Natural killer cell (primary cell): ENCODE measurements at places on chromosomes 11 and 22.

DNA sequence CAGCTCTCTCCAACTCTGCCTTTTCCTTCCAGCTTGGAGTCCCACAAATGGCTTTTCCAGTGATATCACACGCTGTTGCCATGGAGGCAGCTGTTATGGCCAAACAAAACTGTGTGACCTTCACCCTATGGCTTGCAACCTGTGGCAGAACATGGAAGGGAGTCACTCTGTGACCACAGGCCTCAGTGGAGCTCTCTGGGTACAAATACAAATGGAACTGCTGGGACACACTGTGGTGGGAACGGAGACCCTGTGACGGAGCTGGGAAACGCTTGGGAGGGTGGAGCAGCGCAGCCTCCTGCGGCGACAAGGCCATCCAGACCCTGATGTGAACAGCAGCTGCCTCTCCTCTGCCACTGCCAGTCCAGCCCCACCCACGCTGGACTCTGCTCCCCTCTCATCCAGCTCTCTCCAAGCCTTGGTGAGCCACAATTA lies 162.5 kb downstream of the ETS1 start:
- no peak for DNase-seq

DNA sequence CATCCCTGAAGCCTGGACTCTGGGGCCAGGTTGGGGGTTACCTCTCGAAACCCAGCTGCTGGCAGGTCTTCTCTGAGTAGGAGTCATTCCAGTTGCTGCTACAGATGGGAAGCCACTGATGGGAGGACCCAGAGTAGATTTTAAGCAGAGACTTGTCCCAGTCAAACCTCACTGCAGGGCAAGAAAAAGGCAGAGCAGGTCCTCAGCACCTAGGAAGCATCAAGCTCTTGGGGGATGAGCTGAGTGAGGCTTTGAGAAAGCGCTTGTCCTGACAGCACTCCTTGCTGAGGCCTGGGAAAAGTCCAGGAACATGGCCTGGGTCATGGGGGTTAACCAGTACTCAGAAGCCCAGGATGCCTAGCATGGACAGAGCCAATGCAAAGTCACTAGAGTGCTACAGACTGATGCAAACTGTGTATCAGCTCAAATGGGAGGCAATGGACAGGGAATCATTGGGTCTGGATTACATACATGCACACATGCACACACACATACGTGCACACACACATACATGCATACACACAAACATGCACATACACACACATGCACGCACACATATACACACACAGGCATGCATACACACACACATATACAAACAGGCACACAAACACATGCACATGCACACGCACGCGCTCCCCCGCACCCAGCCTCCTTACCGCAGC lies 15.3 kb downstream of the TMPRSS13 start:
- DNase-seq: no peak

DNA sequence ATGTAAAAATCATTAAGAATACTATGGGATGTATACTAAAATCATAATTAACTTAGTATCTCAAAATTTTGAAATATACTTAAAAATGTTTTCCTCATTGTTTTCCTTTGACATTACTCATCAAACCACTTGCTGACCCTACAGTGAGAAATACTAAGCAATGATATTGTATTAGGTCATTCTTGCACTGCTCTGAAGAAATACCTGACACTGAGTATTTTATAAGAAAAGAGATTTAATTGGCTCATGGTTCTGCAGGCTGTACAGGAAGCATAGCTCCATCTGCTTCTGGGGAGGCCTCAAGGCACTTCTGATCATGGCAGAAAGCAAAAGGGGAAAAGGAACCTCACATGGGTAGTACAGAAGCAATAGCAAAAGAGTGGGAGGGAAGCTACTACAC lies 950.9 kb upstream of the CHORDC1 start:
- DNase-seq: no peak

DNA sequence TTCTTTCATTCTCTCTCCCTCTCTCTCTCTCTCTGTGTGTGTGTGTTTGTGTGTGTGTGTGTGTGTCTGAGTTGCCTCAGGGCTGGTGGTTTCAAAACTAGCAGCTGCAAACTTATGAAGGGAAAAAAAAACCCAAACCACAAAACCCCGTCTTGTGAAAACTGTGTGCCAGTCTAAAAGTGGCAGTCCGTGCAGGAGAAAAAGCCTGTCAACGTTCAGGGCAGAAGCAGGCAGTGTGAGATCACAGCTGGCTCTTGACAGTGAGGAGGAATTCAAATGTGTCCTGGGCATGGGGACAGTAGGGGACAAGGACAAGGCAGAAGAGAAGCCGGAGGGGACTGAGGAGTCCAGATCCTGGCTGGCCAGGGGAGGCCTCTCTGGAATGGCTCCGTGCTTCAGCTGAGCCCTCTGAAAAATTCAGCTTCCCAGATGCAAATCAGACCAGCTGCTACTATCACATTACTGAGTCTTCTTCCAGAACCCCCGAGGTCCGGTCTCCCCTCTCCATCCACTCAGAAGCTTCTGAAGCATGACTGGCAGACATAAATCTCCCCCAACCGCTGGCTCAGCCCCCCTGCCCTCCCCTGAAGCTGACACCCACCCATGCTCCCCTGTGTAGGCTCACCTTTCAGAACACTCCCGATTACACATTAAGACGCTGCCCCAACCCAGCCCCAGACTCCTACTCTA lies 31.9 kb downstream of the FLI1 start:
- peak; percentile 54 for DNase-seq

DNA sequence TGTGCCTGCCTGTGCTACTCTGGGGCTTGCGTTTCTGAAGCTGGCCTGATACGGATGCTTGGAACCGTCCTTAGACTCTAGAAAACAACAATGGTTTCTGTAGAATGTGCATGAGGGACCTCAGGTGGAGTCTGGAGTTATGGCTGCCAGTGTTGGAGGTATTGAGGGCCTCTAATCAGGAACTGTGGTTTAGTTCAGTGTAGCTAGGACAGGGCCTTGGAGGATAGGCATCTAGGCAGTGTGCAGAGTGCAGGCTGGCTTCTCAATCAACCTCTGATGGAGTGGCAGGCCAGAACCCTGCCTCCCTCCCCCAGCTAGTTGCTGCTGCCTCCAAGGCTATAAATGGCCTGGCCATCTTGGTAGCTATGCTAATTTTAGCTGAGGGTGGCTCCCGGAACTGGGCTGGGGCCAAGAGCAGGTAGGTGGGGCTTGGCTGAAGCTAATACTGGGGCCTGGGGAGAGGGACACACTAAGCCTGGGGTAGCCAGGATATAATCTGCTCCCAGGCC lies 4.0 kb downstream of the STIM1 start:
- no peak for DNase-seq

DNA sequence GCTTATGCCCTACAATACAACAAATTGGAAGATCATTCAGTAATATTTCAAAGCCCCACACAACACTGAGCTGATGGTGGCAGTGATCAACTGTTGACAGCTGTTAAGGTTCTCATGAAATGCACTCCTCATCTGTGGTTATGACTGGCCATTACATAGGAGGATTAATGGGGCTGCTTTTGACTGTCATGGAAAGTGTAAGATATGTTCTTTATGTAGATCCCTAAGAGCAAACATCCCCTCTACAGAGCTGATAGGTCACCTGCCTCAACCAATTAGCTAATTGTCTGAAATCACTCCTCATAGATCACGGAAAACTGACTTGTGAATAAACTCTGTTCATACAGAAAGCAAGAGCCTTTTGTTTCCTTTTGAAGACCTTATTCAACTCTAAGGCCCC lies 78.1 kb downstream of the GAB2 start:
- DNase-seq: no peak

GRCh38 chr22:46072981-46073682 lies 77.2 kb upstream of the PPARA start:
- no peak for DNase-seq

GRCh38 chr11:33410086-33410765 lies 153.0 kb downstream of the HIPK3 start:
- DNase-seq: no peak

DNA sequence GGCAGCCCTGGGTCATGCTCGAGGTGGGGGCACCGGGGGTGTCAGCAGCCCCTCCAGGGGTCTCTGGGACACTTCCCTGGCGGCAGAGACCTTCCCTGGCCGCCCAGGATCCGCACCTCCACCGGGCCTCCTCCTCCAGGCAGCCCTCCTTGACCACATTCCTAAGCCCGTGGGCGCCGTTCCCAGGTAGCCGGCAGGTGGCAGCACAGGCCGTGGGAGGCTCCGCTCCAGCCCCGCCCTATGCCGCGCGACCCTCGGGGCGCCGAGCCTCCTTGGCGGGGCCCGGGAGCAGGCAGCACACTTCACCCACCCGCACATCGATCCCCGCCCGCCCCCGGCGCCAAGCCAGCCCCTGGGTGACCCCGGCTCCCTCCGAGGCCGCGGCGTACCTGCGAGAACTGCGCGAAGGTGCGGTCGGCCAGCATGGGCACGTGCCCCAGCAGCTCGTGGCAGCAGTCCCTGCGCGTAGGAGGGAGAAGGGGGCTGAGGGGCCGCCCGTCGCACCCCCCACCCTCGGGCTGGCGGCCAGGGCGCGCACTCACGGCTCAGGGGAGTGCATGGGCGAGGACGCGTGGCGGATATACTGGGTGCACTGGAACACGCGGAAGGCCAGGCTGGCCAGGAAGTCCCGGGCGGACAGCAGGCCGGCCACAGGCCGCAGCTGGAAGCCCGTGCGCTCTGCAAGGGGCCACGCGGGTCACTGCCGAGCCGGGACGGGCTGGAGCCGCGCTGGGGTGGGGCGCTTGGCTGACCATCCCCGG lies 5.3 kb upstream of the INS start:
- peak; percentile 29 for DNase-seq

DNA sequence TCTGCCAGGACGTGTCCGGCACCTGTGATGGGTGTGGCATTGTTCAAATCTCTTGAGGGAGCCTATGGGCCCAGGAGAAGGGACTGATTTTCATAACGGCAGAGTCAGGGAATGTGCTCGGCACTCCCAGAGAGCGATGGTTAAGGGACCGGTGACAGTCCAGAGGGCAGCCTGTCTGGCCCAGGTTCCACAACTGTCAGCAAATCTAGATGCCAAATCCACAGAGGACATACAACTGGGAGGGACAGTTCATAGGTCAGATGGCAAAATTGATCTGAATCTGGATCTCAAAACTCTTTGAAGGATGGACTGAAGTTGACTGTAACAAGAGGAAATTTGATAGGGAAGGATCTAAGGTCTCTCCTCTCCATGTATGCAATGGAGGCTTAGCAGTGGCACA lies 7.5 kb downstream of the SEC14L2 start:
- no peak for DNase-seq

DNA sequence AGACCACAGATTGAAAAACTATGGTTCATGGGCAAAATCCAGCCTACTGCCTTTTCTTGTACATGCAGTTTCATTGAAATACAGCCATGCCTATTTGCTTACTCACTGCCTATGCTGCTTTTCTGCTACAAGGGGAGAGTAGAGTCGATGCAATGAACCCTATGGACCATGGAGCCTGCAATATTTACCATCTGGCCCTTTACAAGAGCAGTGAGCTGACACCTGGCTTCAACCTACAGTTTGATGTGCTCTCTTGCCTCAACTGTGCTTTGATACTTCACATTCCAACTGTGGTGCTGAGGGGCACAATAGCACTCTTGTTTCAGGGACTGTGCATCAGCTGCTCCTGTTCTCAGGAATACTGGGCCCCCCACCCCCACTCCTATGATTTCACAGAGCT lies 239.5 kb upstream of the SORL1-AS1 start:
- DNase-seq: no peak

GRCh38 chr11:108847298-108847990 lies 182.6 kb downstream of the DDX10 start:
- DNase-seq: no peak
